ENCODE measurements at places on chromosomes 6 and 20. TPM values are rescaled to one million over a fixed set of nuclear protein-coding genes. Genes with fewer than 3 reads are reported as not detected.

DNA sequence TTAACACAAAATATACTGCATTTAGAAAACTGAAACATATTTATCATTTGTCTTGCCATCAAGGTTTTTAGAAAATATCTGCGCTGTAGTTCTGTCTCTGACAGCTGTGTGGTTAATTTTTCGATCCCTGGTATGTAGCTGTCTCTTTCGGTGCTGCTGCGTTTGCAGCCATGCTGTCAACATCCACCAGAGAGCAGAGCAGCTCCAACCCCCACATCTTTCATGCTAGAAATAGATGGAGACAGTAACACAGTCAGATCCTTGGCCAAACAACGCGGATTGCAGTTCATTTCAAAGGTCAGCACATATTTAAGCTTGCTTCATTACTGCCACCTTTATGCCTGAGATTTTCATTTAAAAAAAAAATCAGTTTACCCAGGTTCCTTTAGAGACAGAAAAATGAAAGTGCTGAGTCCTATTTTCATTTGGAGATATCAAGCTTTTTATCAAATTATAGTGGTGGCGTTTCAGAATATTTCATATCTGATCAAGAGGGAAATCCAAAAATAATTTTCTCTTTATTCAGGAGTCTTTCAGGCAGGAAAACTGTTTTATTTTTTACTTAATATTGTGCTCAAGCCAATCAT lies 157.7 kb upstream of the MMS22L start:
- peaks cover 5% of the 10 kb centered on the region for H3K27me3 ChIP-seq
- no peak overlapping the region for H3K4me3 ChIP-seq
- H3K27ac ChIP-seq: no peak overlapping the region

GRCh38 chr6:135002229-135002844 lies 52.3 kb downstream of the HBS1L start:
- H3K4me3 ChIP-seq: no peak overlapping the region
- no peak for DNase-seq
- peaks cover 18% of the 10 kb centered on the region for H3K4me1 ChIP-seq
- no peak overlapping the region for H3K27ac ChIP-seq
- H3K36me3 ChIP-seq: peaks cover 9% of the 10 kb centered on the region

DNA sequence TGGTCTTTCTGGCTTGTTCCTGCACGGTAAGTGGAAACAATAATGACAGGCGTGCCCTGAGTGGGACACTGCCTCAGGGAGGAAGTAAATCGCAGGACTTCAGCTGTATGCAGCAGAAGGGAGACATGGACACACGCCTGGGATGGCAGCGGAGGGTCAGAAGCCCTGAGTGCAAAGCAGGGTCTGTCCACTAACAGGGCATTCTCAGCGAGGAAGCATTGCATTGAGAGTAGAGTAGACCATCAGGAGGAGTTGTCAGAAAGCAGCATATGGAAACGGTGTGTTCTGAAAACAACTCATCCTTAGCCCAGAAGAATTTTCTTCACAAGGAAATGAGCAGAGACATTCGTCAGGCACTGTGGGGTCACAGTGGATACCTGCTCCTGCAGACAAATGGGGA lies 134.0 kb downstream of the SYNDIG1 start:
- H3K4me1 ChIP-seq: no peaks in the 10 kb centered on the region
- H3K27me3 ChIP-seq: peaks cover 1% of the 10 kb centered on the region
- no peak overlapping the region for H3K4me3 ChIP-seq
- no peak for DNase-seq
- H3K27ac ChIP-seq: no peak overlapping the region

- no peak overlapping the region for H3K27ac ChIP-seq
- peaks cover 2% of the 10 kb centered on the region for H3K4me1 ChIP-seq
- H3K4me3 ChIP-seq: no peak overlapping the region
These were observed 107.5 kb upstream of the PDE10A start for GRCh38 chr6:165770397-165771082.

DNA sequence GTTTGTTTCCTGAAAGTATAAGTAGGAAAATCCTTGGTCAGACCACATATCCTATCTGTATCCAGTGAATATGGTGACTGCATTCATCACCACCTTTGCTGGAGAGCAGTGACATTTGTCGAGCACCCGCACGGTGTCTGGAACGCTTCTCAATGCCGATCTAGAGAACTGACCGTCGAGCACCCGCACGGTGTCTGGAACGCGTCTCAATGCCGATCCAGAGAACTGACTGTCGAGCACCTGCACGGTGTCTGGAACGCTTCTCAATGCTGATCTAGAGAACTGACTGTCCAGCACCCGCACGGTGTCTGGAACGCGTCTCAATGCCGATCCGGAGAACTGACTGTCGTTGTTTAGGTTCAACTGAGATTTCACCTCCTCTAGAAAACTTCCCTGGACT lies 67.8 kb downstream of the HUS1B start:
- H3K27ac ChIP-seq: no peak overlapping the region
- H3K27me3 ChIP-seq: no peaks in the 10 kb centered on the region
- peaks cover 26% of the 10 kb centered on the region for H3K36me3 ChIP-seq
- H3K4me1 ChIP-seq: peaks cover 11% of the 10 kb centered on the region
- no peak overlapping the region for H3K4me3 ChIP-seq
- DNase-seq: no peak

Gene HTR1E
- not detected for total RNA-seq

- H3K36me3 ChIP-seq: peaks cover 4% of the 10 kb centered on the region
- DNase-seq: no peak
- no peaks in the 10 kb centered on the region for H3K27me3 ChIP-seq
- peaks cover 42% of the 10 kb centered on the region for H3K4me1 ChIP-seq
- H3K4me3 ChIP-seq: no peak overlapping the region
These were observed 66.3 kb downstream of the NOL4L start for GRCh38 chr20:32518593-32519380.

Gene TBXT
- not detected for total RNA-seq

DNA sequence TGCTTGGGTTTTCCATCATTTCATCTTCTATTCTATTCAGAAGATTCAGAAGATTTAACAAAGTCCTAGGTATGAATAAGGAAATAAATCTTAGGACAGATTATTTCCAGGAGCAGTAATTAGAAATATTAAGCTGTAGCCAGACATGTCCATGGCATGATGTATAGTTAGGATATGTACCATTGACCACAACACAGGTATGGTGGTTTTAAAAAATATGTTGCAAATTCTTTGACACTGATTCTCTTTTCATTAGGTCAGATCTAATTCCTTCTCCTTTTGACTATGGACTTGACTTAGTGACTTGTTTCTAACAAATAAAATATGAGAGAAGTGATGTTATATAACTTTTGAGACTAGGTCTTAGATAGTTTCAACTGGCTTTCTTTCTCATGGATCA lies 23.5 kb upstream of the PDE7B start:
- no peaks in the 10 kb centered on the region for H3K4me1 ChIP-seq
- no peaks in the 10 kb centered on the region for H3K36me3 ChIP-seq
- H3K4me3 ChIP-seq: no peak overlapping the region
- no peak for DNase-seq

DNA sequence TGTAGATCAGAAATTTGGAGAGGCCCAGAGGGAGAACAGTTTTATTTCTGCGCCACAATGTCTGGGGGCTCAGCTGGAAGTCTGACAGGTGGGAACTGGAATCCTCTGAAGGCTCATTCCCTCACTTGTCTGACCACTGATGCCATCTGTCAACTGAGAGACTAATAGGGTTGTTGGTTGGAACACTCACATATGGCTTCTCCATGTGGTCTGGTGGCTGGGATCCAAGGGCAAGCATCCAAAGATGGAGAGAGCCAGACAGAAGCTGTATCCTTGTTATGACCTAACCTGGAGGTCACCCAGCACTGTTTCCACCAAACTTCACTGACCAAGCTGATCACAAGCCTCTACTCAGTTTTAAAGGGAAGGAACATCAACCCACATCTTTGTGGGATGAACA lies 117.9 kb upstream of the AKAP12 start:
- H3K4me1 ChIP-seq: peaks cover 13% of the 10 kb centered on the region
- DNase-seq: no peak
- no peaks in the 10 kb centered on the region for H3K36me3 ChIP-seq
- no peaks in the 10 kb centered on the region for H3K27me3 ChIP-seq

DNA sequence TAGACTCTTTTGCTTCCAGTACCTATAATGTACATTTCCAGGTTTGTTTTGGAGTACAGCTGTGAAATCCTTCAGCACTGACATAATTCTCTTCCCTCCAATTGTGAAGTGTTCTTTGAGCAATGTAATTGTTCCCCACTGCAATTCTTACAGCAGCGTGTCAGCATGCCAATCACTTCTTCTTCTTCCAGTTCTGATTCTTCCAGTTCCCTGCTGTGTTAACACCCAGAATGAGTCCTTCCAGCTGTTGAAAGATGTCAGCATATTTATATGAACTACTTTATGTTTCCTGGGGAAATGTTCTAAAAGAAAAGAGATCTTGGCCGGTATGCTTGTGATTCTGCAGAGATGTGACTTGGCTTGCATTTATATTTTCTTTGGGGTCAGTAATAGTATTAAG lies 213.9 kb downstream of the UNC5CL start:
- H3K4me3 ChIP-seq: no peak overlapping the region
- no peak overlapping the region for H3K27ac ChIP-seq
- H3K36me3 ChIP-seq: no peaks in the 10 kb centered on the region
- no peaks in the 10 kb centered on the region for H3K4me1 ChIP-seq
- DNase-seq: no peak

Gene VSTM2L
- total RNA-seq: not detected

Gene DLK2
- 1.6 TPM for total RNA-seq

DNA sequence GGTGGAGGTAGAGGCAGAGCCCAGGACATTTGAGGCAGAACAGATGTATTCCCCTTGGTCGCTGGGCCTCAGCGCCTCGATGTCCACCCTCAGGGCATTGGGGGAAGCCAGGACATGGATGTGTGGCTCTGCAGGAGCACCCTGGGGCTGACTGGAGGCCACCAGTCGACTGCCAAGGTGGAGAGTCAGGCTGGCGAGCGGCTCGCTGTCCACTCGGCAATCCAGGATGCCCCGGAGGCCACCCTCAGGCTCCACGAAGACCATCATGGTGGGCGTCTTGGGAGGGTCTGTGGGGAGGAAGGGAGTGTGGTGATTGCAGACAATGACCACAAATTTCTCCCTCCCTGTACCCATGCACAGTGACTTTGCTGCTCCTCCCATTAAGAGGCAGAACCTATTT lies 8.2 kb upstream of the ADAM33 start:
- H3K27me3 ChIP-seq: peaks cover 9% of the 10 kb centered on the region
- H3K36me3 ChIP-seq: no peaks in the 10 kb centered on the region
- no peaks in the 10 kb centered on the region for H3K4me1 ChIP-seq
- DNase-seq: no peak

GRCh38 chr20:61683721-61684120 lies 382.0 kb downstream of the TAF4 start:
- peaks cover 2% of the 10 kb centered on the region for H3K27me3 ChIP-seq
- H3K36me3 ChIP-seq: no peaks in the 10 kb centered on the region
- no peak overlapping the region for H3K27ac ChIP-seq

DNA sequence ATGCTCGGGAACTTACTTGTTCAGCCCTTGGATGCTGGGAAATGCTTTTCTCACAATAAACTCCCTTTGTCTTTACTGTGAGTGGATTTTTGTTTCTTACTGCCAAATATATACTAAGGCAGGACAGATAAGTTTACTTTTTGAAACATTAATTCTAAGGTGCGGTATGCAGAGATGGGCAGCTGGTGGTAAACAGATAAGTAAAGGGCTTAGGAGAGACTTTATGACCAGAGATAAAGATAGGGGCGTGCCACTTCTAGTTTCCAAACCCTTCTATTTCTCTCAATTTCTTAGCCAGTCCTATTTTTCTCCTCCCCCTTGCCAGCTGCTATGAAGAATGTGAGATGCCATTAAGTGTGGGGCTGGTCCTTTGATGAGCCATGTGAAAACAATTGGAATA lies 16.3 kb downstream of the SAMD3 start:
- DNase-seq: no peak
- H3K36me3 ChIP-seq: peaks cover 9% of the 10 kb centered on the region
- no peak overlapping the region for H3K27ac ChIP-seq
- no peak overlapping the region for H3K4me3 ChIP-seq
- no peaks in the 10 kb centered on the region for H3K27me3 ChIP-seq
- peaks cover 32% of the 10 kb centered on the region for H3K4me1 ChIP-seq

DNA sequence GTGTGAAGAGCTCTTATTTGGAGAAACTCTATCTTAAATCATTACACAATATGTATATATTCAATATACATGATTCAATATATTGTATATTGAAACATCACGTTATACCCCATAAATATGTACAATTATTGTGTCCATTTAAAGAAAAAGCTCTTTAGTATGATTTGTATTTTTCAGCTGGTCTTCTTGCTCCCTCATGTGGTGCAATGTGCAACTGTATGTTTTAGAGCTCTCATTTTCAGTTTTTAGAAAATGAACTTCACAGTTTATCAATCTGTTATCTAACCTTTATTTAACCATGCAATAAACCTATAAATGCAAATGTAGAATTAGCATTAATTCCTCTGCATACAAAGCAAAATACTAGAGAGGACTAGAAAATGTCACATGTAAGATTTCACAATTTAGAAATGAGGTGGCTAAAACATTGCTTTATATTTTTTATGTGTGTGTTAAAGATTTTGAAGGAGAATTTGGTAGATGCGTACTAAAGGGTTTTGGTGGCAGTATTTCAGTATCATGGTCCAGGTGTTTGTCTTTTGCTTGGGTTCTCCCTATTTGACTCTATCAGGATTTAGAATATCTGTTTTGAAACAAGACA lies 167.1 kb downstream of the PHF3 start:
- no peak for DNase-seq
- H3K4me3 ChIP-seq: no peak overlapping the region
- H3K36me3 ChIP-seq: no peaks in the 10 kb centered on the region
- H3K27me3 ChIP-seq: no peaks in the 10 kb centered on the region

Gene ANKRD6
- 3.1 TPM for total RNA-seq

Gene NR2E1
- not detected for total RNA-seq

Gene OR12D2
- not detected for total RNA-seq

GRCh38 chr20:34529742-34530141 lies 13.5 kb downstream of the DYNLRB1 start:
- H3K27ac ChIP-seq: no peak overlapping the region
- H3K4me1 ChIP-seq: peaks cover 3% of the 10 kb centered on the region
- H3K36me3 ChIP-seq: peaks cover 24% of the 10 kb centered on the region
- no peak overlapping the region for H3K4me3 ChIP-seq

Gene OSTM1
- total RNA-seq: 14.0 TPM

Gene EMILIN3
- total RNA-seq: not detected
